Fibroblast of skin of left quadriceps (primary cell): ENCODE measurements at places on chromosomes 3 and 15.

DNA sequence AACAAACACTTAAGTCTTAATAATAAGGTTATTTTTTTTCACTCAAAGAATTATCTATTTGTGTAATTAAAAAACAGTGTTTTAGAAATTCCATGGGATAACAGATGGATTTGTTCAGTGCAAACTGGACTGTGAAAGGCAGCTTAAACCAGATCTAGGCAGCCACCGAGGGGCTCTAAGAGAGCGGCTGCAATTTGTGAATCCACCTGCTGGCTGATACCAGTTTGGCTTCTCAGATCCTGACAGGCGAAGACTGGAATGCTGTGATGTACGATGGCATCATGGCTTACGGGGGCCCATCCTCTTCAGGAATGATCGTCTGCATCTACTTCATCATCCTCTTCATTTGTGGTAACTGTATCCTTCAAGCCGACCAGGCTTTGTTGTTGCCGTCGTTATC lies 119.6 kb downstream of the CHDH start:
- no peak for DNase-seq

- DNase-seq = no peak
Measured at GRCh38 chr3:87426918-87427317, 150.5 kb upstream of the POU1F1 start.

DNA sequence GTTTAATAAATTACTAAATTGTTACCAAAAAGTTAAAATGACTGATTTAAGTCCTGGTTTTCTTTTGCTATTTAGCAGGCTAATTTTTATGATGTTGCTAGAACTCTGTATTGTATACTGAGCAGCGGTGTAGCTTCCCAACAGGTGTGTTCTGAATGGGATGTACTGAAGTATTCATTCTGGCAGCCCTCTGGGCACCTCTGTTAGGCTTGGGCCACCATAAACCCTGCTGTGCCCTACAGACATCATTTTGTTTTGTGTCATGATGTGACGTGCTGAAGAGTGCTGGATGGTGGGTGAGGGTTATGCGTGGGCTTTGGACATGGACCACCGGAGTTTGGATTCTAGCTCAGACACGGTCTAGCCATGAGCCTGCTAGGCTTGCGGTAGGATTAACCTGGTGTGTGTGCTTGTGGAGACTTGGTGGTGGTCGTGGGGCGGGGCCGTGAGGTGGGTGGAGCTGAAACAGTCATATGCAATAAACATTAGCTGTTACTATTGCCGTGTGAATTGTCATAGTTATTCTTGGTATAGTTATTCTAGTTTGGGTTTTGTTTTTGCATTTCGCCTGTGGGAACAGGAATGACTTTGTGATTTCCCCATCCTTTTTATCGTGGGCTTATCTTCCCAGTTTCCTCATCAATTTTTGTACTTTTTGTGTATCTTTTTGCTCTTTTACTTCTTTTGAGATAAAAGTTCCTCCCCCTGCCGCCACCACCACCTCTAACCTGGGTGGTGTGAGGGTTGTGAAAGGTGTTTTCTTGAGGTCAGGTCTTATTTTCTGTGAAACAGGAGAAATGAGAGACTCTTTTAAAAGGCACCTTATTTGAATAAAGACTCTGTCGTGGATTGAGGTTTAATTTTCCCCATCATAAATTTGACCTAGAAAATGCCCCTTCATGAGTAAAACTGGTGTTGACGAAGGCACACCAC lies 93.7 kb downstream of the MCTP2 start:
- DNase-seq = no peak

GRCh38 chr3:180983136-180983535 lies 6.4 kb downstream of the DNAJC19 start:
- no peak for DNase-seq

DNA sequence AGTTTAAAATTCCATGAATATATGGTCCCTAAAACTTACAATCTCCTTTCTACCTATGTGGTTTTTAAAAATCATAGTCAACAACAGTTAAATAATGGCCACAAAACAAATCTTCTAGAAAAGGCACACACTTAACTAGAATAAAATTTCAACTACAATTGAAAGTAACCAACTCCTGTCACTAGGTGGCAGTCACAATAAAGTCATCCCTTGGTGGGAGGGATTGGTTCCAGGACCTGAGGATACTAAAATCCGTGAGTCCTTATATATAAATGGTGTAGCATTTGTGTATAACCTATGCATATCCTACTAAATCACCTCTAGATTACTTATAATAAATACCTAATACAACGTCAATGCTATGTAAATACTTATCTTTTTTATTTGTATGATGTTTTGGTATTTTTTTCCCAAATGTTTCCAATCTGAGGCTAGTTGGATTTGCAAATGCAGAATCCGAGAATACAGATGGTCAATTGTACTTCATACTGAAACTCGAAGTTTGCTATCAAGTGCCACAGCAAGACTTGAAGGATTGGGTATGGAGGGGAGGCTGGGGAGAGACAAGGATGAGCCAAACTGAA lies 172.6 kb downstream of the FMN1 start:
- no peak for DNase-seq

- no peak for DNase-seq
Measured at GRCh38 chr3:99950921-99951320, 133.3 kb downstream of the CMSS1 start.

DNA sequence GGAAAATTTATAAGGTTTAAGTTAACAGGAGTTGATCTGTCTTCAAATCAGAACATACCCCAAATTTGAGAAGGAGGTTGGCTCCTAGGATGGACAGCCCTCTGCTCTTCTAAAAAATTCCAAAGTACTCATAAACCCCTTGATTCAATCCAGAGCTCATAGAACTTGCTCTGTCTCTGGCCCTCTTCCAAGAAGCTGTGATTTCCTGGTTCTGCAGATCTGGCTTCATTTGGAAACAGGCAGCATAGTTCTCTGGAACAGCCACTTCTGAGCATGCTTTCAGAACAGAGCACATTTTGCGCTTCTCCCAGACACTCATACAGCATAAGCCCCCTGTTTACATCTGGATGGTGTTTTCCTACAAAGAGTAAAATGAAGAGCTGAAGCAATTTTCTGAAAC lies 96.7 kb downstream of the KBTBD8 start:
- peak; percentile 83 for DNase-seq

GRCh38 chr15:39828374-39828931 lies 45.8 kb upstream of the FSIP1 start:
- no peak for DNase-seq

DNA sequence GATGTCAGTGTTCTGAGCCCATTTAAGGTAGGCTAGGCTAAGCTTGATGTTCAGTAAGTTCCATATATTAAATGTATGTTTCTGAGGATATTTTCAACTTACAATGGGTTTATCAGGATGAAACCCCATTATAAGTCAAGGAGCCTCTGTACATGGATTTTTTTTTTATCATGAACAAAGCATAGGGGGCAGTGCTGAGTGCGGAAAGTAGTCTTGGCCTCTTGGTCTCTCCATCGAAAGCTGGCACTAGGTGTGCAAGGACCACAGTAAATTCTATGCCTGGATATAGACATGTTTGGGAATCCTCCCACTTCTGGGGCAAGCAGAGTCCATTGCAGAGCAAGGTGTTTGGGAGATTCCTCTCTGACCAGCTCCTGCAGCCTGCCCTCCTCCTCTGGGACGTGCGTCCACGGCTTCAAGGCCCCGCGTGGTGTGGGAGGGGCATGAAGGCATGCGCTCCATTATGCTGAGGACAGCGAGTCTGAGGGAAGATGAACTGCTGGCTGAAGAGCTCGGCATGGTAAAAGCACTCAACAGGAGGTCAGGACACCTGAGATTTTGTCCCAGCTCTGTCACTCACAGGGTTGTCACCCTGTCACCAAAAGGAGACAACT lies 122.9 kb upstream of the LIPC start:
- no peak for DNase-seq

GRCh38 chr15:101308604-101309435 lies 13.8 kb upstream of the SNRPA1 start:
- no peak for DNase-seq

- DNase-seq = no peak
Measured at GRCh38 chr15:59473226-59473625, 35.2 kb downstream of the FAM81A start.

- DNase-seq = no peak
Measured at GRCh38 chr3:12777171-12777570, 18.1 kb upstream of the TMEM40 start.
